Stimulated activated CD8-positive, alpha-beta memory T cell treated with anti-CD3 and anti-CD28 coated beads, Interleukin-15, amount 100 ng/mL, for 4 hours (primary cell): ENCODE measurements at places on chromosomes 12 and 14.

GRCh38 chr12:601976-602699 is 61.1 kb downstream of the NINJ2 start:
- DNase-seq, result no peak

DNA sequence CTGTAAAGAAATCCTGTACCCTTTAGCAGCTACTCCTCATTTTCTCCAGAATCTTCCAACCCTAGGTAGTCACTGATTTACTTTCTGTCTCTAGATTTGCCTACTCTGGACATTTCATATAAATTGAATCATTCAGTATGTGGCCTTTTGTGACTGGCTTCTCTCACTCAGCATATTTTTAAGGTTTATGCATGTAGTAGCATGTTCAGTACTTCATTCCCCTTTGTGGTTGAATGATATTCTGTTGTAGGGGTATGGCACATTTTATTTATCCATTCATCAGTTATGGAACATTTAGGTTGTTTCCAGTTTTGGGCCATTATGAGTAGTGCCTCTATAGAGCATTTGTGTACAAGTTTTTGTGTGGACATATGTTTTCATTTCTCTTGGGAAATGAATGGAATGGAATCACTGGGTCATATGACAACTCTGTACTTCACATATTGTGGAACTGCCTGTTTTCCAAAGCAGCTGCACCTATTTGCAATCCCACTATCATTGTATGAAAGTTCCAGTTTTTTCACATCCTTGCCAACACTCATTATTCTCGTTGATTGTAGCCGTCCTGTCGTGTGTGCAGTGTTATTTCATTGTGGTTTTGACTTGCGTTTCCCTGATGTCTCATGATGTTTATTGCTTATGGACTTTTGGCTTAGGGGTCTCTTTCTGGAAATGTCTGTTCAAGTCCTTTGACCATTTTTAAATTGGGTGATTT is 57.2 kb downstream of the ATF7IP start:
- DNase-seq, result no peak

- DNase-seq, result no peak
These were observed 202.8 kb upstream of the PELI2 start for GRCh38 chr14:55915456-55915855.

GRCh38 chr12:12909995-12910420 is 18.6 kb downstream of the GPRC5A start:
- DNase-seq, result no peak

GRCh38 chr12:109893261-109893995 is 6.6 kb upstream of the TCHP start:
- DNase-seq, result no peak

DNA sequence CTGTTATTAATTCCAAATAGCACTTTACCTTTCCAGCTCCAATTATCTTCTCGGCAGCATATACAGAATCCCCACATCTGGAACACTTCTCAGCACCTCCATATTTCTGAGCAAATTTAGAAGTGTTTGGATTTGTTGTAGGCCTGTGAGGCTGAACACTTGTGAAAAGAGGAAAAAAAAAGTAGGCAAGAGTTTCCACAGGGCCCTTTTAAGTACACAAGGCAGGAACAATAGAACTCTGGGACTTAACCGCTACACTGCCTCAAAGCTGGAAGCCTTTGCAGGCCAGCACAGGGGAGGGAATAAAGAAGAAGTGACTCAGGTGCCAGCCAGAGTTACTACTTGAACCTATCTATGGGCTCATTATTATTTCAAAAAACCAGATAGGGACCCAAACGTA is 18.6 kb downstream of the CSRP2 start:
- no peak for DNase-seq

GRCh38 chr12:18432206-18432605 is 170.9 kb downstream of the PIK3C2G start:
- no peak for DNase-seq

DNA sequence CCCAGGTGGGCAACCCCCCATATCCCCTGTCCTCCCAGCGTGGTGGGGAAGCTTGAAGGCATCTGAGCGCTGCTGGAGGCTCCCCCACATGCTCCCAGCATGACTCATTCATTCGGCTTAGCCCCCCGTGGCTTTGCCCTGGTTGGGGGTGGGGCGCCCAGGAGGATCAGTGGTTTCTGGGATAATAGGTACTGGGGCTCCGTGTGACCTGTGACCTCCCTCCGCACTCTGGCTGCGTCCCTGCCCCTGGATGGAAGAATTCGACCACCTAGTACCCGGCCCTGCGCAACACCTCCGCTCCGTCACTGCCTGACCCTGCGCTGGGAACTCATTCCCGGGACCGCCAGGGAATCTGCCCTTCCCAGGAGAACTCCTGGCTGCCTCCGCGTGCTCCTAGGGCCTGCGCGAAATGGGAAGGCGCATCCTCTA is 120.1 kb downstream of the AACS start:
- DNase-seq, result no peak

- peak; percentile 54 for DNase-seq
These were observed 661.7 kb downstream of the VRK1 start for GRCh38 chr14:97458661-97459579.

GRCh38 chr12:32418903-32419519 is 19.7 kb downstream of the FGD4 start:
- DNase-seq, result no peak
